HFFc6 (cell line): ENCODE measurements at places on chromosomes 16 and 17. TPM values are rescaled to one million over a fixed set of nuclear protein-coding genes. Genes with fewer than 3 reads are reported as not detected.

CA7 gene
- not detected in 3 replicates for total RNA-seq

RNF222 gene
- total RNA-seq, result not detected in 3 replicates

FOXO3B gene
- total RNA-seq, result 3.1 to 3.5 TPM (median 3.4 TPM) in 3 replicates

RNU2-1 gene
- 2,816 to 5,398 TPM (median 3,050 TPM) in 3 replicates for total RNA-seq

ARL4D gene
- total RNA-seq, result 26.3 to 31.3 TPM (median 26.3 TPM) in 3 replicates

CFAP97D1 gene
- not detected in 3 replicates for total RNA-seq

- DNase-seq, result no peak
Measured at GRCh38 chr17:82231562-82232321, 2.9 kb downstream of the SLC16A3 start.

DNA sequence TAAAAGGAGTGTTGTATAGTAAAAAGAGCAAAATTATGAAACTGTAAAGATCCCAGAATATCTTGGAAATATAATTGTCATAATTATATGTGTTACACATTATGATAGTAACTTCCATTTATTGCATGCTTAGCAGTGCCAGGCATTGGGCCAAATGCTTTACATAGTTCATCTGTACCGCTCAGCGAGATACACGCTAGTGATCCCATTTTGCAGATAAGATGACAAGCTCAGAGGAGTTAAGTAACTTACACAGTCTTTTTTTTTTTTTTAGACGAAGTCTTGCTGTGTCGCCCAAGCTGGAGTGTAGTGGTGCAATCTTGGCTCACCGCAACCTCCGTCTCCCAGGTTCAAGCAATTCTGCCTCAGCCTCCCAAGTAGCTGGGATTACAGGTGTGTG is 6.8 kb upstream of the EZH1 start:
- DNase-seq, result no peak

DNA sequence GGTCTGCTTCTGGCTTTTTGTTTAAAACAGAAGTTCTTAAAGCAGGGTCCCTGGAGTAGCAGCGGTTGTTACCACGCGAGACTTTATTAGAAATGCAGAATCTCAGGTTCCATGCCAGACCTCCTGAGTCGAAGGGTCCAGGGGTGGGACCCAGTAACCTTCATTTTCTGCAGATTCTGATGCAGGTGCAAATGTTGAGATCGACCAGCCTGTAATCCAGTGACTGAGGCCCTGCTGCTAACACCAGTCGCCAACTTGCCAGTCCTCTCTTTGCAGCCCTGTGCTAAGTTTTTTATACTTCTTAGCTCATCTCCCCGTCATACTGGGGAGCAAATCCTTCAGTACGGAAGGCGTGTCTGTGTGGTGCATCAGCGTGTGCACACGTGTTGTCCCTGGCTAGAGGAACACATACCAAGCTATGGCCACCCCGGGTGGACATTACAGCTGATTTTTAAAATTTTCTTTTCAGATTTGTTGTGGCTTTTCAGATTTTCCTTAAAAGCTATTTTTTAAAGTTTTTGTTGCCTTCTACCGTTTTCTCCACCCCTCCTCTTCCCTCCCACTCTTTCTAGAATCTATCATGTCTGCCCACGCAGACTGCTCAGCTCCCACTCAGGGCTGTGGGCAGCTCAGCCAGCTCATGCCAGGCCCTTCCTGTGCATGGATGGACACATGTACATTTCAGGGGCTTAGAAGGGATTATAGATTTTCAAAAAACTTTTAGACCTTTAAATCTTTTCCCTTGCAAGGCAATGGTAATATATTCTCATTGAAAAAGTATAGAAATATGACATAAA is 57.7 kb downstream of the MEAK7 start:
- no peak for DNase-seq

DNA sequence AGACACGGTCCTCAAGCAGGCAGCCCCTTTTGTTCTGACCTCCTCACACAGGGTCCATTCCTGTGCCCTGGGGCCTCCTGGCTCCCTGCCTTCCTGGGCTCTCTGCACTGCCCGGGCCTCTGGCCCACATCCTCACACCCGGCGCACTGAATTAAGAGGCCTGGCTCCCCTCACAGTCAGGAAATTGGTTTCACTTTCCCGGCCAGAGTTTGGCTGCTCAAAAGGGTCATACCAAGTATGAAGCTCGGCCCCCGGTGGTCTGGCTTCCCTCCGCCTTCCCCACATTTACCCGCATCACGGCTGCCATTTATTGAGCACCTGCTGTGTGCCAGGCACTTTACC is 220.0 kb downstream of the NTN1 start:
- DNase-seq, result no peak

- peak; percentile 86 for DNase-seq
Measured at GRCh38 chr17:12402963-12403622, 262.6 kb upstream of the MYOCD start.

GRCh38 chr16:85485379-85485778 is 127.7 kb upstream of the GSE1 start:
- DNase-seq, result no peak

- DNase-seq, result no peak
Measured at GRCh38 chr16:24165273-24165672, 90.9 kb upstream of the CACNG3 start.

- DNase-seq, result no peak
Measured at GRCh38 chr17:51793686-51794085, 364.8 kb downstream of the CA10 start.

DNA sequence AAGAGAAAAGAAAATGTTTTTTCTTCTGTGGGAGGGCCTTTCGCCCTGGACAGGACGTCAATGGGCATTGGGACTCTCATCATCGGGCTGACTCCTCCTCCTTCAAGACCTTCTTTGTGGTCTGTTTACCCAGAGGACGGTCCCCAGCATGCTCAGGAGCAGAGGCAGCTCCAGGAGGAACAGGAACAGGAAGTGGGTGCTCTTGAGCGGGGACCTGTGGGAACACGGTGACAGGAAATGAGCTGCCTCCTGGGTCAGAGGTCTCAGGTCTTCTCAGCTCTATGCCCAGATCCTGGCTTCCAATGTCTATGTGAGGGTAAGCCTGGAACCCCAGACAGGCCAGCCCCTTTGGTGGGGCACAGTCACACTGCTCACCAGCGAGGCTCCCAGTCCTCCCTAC is 12.2 kb downstream of the CD300LD start:
- DNase-seq, result no peak
